ENCODE measurements at places on chromosomes 1 and 21. TPM values are rescaled to one million over a fixed set of nuclear protein-coding genes. Genes with fewer than 3 reads are reported as not detected.

Gene PLA2G2A
- total RNA-seq: 30.0 TPM

DNA sequence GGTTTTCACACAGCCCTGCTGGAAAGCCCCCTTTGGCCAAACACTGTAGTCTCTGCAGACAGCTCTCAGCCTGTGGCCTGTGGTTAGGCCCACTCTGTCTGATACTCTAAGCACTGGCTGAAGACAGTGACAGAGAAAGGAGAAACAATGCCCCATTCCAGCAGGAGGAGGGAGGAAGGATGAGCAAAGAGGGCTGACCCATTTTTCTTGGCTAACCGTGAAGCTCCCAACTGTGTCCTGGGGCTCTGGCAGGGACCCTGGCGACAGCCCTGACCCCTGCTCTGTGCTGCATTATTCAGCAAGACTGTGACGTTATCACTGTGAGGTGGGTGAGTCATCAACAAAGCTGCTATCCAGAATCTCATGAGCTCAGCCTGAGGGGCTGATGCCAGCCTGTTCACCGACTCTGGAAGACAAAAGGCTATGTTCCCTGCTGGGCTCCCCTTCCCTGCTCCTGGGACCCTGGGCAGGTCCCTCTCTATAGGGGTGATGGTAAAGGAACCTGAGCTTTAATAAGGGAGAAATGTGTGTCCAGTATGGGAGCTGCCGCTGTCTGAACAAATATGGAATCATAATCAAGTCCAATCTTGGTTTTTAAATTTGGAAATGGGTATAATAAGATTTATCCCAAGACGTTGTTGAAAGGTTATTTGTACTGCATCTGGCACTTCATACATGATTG, 107.0 kb downstream of the RHOU start:
- H3K4me3 ChIP-seq: no peak overlapping the region
- peaks cover 10% of the 10 kb centered on the region for H3K4me1 ChIP-seq
- no peaks in the 10 kb centered on the region for H3K27me3 ChIP-seq
- no peak for DNase-seq

Gene FLG2
- not detected for total RNA-seq

GRCh38 chr1:223175633-223176032, 32.6 kb upstream of the TLR5 start:
- H3K4me1 ChIP-seq: peaks cover 22% of the 10 kb centered on the region
- H3K27ac ChIP-seq: peak overlapping the region; percentile 42
- H3K4me3 ChIP-seq: no peak overlapping the region

DNA sequence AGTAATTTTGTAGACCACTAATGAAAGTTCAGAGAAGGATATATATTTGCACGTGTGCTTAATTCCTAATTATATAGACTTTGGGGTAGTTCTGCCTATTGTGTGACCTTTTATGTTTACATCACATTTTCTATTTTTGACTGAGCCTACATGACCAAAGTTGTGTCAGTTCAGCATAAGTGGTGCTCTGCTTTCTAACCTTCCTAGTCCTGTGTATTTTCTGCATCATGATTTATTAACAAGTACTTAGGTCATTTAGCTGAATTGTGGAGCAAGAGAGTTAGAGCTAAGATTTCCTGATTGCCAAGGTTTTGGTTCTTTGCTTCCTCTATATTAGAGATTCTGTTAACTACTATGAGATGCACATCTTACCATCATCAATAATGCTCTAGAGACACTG, 176.0 kb downstream of the C1orf21 start:
- no peak for DNase-seq
- peaks cover 24% of the 10 kb centered on the region for H3K4me1 ChIP-seq
- H3K36me3 ChIP-seq: no peaks in the 10 kb centered on the region
- H3K27me3 ChIP-seq: no peaks in the 10 kb centered on the region

DNA sequence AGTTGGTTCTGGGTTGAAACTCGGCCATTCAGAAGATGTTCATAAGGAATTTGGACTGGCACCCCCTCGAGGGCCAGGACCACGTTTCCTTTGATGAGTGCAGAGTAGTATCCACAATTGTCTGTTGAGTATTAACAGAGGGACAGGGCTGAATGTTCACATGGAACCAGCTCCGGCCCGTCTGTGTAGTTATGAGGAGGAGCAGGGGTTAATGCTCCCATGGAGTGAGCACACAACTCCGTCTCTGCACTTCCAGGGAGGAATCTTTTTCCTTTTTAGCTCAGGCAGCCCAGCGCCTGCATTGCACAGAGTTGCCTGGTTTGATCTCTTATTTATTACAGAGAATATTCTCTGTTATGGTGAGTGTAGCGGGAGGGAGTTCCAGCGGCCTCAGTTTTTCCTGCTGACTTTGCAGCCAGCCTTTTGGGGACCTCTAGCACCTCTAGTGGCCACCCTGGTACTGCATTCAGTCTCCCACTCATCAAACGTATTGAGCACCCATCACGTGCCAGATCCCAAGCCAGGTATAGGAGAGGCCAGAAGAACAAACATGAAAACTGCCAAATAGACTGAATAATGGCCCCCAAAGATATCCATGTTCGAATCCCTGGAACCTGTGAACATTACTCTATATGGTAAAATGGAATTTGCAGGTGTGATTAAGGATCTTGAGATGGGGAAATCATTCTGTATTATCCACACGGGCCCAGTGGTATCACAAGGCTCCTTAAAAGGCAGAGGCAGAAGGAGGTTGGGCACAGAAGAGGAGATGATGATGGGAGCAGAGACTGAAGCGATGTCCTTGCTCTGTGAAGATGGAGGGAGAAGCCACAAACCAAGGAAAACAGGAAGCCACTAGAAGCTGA, 167.7 kb upstream of the CSF3R start:
- H3K27me3 ChIP-seq: no peaks in the 10 kb centered on the region
- no peaks in the 10 kb centered on the region for H3K36me3 ChIP-seq

DNA sequence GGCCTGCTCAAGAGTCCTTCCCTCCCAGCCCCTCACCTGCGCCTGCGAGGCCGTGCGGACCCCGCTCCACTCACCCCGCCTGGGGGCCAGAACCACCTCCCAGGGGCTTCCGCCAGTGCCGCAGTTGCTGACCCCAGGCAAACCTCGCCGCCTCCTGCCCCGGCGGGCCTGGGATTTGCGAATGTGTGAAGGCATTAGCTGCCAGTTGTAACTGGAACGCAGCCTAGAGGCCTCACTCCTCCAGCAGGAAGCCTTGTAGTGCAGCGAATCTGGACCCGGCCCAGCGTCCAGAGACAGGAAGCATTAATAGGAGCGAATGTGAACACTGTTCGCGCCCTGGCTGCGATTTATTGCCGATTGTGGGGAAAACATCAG, 140.9 kb upstream of the ARHGEF16 start:
- DNase-seq: peak; percentile 89
- peaks cover 39% of the 10 kb centered on the region for H3K4me1 ChIP-seq
- H3K27me3 ChIP-seq: no peaks in the 10 kb centered on the region
- H3K36me3 ChIP-seq: no peaks in the 10 kb centered on the region
- H3K4me3 ChIP-seq: no peak overlapping the region
- peak overlapping the region; percentile 83 for H3K27ac ChIP-seq
